Kidney epithelial cell (primary cell): ENCODE measurements at places on chromosomes 1 and 21.

DNA sequence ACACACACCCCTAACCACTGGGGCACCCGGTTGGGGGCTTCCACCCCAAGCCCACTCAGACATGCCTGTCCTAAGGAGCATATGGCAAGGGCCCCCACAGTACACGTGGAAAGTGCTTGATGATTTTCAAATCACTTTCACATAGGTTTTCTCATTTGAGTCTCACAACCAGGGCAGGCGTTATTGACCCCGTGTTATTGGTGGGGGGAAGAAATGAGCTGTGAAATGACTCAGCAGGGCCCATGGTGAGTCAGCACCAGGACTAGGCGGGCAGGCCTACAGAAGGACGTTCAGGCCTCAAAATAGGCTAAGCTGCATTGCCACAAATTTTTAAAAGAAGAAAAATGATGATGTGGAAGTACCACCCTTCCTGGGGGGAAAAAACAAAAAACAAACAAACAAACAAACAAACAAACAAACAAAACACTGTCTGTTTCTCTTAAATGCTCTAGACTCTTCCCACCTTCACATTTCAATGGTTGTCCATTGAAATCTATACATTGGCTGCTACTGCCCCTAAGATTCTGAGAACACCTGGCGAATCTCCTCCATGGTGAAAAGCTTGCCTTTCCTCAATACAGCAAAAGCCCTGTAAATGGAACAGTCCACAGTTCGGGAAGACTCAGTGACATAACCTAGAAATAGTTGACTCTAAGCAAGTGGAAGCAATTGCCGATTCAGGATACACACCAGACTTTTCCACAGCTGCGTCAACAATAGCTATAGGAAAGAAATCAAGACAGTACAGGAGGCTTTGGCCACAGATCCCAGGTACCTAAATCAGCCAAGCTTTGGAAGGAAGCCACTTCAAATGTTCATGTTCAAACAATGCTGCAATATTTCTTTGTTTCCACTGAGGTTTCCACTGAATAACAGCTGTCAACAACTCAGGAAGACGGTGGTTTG, 234.7 kb downstream of the TOMM20 start:
- DNase-seq: no peak

DNA sequence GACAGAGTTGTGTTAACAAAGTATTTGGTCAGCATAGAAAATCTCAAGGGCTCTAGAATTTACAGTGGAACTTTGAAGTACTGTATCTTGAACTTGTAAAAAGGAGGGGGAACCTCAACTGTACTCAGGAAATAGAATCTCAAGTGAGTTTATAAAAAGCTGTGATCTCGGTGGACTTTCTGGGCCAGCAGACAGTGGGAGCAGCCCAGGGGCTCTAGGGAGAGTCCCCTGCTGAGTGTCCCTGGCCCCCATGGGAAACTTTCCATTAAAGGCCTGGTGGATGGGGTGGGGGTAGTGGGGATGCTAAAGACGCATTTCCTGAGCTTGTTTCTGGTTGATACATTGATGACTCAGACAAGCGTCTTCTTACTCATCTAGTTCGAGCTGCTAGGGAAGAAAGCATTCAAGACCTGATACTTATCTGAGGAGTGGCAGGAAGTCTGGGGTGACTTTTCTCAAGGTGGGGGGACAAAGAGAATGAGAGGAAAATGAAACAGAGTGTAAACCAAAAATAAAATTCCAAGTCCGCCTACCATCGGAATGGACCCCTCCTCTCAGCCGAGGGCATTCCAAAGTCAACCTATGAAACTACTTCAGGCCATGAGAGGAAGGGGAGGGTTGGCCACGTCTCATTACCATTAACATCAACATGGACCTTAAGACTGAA, 65.5 kb downstream of the NID1 start:
- DNase-seq: peak; percentile 81

- no peak for DNase-seq
Observed at GRCh38 chr1:40318970-40319621, 2.0 kb upstream of the COL9A2 start.

DNA sequence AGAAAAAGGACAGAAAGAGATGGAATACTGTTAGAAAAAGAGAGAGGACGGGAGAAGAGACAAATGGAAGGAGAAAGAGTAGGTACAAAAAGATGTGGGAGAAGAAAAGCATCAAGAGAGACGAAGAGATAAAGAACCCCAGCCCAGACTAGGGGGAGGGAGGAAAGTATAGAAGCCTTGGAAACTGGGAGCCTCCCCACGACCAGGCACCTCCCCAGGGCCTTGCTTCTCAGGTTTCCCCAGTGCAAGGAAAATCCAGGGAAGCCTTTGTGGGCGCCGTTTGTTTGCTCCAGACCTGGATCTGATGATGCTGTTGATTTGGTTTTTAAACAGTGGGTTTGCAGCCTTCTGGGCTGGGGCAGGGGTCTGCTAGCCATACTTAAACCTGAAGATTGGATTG, 15.2 kb upstream of the ALX3 start:
- DNase-seq: no peak

DNA sequence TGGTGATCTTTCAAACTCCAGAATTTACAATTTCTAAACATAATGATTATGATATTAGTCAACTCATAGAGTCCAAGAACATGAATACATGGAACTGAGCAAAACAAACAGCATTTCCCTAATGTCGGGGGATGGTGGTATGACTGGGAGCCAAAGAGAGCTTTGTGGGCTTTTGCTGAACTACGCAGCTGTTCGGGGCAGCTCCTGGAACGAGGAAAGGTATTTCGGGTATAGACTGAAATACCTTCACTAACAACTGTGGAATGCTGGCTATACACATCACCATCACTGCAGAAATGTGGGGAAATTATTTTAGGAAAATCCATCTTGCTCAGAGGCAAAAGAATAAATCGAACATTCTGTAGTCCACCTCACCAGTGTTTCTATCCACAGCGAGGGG, 30.2 kb upstream of the VPS26C start:
- no peak for DNase-seq

DNA sequence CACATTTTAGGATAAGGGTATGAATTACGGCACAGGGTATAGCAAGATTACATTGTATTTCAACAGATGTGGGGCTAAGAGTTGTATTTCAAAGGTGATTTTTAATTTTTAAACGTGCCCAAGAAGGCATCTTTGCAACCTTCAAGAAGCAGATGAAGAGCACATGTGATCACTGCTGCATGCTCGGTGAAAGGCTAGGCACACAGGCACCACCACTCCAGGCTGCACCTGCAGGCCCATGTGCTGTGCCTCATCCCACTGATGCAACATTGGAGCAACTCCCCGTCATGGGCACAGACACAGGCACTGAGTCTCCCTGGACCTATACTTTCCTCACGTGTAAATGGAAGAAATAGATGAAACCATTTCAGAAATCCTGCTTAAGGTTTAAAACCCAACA, 23.5 kb downstream of the UBE2G2 start:
- DNase-seq: no peak

DNA sequence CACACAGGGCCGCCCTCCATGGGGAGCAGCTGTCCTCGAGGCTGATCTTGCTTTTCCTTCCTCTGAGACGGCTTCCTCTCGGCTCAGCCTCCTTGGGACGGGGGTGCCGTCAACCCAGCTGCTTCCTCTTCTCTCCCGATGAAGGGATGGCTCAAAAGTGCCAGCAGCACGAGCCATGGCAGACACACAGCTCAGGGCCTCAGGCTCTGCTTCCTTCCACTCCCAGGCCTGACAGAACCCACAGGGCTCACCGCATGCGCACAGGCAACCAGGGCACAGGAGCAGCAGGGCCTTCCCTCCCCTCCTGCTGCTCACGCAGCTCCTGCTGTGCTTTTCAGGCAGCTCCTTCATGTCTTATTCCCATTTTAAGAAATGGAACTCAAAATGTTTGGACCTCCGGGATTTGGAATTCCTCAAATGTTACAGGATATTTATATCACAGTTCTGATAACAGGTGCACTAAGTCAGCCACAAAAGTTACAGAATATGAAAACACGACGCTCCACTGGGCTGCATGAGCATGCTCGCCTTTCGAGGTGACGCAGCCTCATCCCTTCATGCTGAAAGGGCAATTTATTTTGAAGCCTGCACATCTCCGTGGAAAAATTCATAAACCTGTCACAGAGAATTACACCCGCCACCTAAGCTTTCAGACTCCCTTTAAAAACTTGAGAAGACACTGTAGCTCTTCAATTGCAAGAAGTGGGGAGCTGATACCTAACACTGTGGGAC, 84.4 kb downstream of the HSF2BP start:
- DNase-seq: no peak

DNA sequence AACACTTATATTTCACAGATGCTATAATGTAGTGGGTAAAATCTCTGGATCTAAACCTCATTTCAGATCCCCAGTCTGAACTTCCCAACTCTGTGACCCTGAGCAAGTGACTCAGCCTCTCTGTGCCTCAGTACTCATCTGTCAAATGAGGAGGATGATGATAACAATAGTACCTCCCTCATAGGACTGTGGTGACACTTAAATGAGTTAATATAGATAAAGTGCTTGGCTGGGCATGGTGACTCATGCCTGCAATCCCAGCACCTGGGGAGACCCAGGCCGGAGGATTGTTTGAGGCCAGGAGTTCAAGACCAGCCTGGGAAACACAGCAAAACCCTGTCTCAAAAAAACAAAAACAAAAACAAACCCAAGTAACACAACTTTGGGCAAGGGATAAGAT, 4.7 kb upstream of the ECE1 start:
- DNase-seq: no peak

DNA sequence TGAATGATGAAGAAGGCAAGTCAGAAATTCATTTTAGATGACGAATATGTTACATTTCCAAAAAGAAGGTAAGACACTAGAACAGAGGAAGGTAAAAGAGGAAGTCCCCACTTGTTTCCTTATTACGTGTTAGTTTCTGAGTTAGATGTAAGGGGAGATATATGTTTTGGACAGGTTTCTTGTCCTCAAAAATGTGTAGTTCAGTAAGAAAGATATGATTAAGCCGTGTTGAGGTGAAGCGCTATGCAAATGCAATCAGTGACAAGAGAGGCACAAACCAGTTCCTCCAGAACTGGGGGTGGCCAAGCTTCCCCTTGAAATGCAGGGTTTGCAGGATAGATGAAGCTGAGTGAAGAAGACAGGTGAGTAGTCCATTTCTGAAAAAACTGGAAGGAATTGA, 293.3 kb upstream of the RUNX1 start:
- no peak for DNase-seq

DNA sequence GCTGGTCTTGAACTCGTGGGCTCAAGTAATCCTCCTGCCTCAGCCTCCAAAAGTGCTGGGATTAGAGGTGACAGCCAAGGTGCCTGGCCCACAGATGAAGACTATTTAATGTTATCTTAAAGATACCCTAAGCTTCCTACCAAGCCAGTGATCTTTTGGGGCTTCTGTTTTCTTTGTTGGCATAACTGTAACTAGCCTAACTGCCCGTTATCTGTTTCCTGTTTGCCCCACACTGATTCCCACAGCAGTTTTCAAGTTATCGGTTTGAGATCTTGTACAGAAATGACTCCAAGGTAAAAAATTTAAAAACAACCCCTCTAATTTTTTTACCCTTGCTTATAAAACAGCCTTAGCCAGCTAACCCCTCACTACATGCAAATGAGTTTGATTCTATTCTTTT, 12.4 kb downstream of the SELL start:
- DNase-seq: no peak

DNA sequence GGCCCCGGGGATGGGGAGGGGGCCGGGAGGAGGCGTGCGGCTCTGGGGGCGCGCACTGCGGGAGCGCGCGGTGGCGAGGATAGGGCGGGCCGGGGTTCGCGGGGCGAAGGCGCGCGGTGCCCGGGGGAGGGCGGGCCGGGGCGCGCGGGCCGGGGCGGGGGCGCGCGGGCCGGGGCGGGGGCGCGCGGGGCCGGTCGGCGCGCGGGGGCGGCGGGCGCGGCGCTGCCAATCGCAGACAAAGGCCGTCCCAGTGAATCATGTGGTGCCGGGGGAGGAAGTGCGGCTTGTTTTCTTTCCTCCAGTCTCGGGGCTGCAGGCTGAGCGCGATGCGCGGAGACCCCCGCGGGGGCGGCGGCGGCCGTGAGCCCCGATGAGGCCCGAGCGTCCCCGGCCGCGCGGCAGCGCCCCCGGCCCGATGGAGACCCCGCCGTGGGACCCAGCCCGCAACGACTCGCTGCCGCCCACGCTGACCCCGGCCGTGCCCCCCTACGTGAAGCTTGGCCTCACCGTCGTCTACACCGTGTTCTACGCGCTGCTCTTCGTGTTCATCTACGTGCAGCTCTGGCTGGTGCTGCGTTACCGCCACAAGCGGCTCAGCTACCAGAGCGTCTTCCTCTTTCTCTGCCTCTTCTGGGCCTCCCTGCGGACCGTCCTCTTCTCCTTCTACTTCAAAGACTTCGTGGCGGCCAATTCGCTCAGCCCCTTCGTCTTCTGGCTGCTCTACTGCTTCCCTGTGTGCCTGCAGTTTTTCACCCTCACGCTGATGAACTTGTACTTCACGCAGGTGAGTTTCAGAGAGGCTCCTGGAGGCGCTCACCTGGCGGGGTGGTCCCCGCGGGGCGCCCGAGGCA, at the start of gene GPR137B:
GPR137B (plus strand) TSS at position 287 of the 851 bp plus-strand sequence; CDS start at position 371, 84 bp downstream.
- DNase-seq: no peak

GRCh38 chr1:246142320-246142893, 364.7 kb downstream of the SMYD3 start:
- DNase-seq: peak; percentile 93

DNA sequence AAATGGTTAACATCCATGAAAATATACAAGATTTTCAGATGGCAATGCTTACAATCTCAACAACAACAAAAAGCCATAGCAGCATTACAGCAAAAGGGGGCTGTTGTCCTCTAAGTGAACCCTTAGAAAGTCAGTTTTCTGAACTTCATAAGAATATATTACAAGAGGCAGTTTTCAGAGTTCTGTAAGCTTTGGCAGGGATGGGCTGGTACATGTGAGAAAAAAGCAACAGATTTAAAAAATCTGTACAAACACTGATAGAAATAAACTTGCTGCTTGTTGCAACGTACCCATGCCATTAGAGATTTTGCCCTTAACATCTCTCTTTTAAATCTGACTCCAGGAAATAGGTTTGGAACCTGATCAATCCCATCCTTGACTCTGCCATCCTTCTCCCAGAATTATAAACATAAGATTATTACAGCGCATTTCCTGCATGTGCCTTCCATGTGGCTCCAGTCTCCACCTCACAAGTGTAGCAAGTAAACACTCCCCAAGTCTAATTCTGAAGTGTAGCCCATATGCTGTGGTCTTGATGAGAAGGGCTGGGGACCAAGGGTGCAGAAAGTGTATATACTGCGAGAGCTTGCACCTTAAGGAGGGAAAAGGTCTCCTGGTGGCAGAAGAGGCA, 101.4 kb upstream of the TSPAN2 start:
- no peak for DNase-seq

GRCh38 chr1:200468264-200469001, 58.6 kb upstream of the ZNF281 start:
- no peak for DNase-seq

- no peak for DNase-seq
Observed at GRCh38 chr1:229186373-229187056, 84.4 kb upstream of the RAB4A start.

GRCh38 chr1:221165839-221166500, 286.7 kb downstream of the HLX start:
- DNase-seq: peak; percentile 54

GRCh38 chr1:228374711-228375577, 31.7 kb downstream of the TRIM11 start:
- no peak for DNase-seq

DNA sequence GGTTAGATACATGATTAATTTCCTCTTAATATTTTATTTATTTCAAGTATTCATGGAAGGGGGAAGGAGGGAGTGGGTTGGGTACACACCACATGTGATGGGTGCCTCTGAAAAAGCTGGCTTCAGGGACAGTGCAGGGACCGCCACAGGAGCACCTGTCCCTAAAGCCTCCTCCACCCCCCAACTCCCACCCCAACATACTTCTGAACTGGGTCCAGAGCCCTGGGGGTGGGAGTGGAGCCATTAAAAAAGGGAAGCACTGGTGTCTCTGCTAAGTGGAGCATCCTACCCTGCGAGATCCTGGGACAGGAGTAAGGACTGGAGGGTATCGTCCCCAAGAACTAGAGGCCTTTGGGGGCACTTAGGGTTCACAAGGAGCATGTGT, 5.6 kb upstream of the CLEC20A start:
- no peak for DNase-seq
